ENCODE measurements at places on chromosomes 11 and 22.

DNA sequence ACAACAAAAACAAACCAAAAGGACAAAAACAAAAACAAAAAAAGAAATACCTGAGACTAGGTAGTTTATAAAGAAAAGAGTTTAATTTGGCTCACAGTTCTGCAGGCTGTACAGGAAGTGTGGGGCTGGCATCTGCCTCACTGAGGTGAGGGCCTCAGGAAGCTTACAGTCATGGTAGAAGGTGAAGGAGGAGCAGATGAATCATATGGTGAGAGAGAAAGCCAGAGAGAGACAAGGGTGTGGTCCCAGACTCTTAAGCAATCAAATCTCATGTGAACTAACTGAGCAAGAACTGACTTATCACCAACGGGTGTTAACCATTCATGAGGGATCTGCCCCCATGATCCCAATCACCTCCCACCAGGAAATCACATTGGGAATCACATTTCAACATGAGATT, 58.8 kb upstream of the ZBED5 start:
- no peak for DNase-seq

- no peak for DNase-seq
Observed at GRCh38 chr11:121611242-121611641, 158.5 kb upstream of the SORL1-AS1 start.

DNA sequence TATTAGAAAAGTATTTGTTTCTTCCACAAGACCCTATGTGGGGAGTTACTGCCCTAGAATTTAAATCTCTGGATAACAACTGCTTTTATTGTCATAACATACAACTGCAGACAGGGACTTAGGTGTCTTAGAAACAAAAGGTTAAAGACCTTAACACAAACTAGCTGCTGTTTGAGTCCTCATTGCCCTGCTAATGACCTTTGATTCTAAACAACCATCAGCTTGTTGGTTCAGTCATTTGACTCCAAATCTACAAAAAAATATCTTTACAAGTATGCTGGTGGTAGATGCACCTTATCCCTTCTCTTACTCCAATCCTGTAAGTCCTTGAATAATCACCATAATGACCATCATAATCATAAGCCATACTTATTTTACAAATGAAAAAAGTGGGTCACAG, 377.4 kb upstream of the PITPNB start:
- DNase-seq, result no peak

DNA sequence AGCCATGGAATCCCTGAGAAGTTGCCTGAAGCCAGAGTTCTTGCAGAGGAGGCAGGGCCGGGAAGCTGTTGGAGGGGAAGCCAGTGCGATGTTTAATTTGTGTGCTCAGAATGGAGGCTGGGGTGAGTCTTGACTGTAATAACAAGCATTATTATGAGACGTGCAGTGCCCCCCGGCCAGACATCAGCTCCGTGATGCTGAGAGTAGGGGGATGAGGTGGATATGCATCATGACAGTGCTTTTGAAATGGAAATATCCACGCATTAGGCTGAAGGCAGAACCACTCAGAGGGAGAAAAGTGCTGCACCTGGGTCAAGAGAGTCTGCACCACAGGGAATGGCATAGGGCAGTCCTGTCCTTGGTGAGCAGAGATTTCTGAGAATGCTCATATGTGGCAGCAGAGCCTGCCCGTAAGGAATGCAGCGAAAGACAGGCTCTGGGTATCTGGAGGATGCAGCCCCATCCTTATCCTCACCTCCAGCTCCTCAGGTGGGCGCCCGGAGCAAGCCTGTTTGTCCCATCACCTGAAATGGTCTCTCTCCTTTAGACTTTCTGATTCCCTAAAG, 37.6 kb upstream of the SEZ6L start:
- DNase-seq, result no peak

- DNase-seq, result no peak
Observed at GRCh38 chr22:39422101-39422500, 22.5 kb downstream of the TAB1 start.

- no peak for DNase-seq
Observed at GRCh38 chr11:70038034-70038834, 39.9 kb upstream of the ANO1 start.

DNA sequence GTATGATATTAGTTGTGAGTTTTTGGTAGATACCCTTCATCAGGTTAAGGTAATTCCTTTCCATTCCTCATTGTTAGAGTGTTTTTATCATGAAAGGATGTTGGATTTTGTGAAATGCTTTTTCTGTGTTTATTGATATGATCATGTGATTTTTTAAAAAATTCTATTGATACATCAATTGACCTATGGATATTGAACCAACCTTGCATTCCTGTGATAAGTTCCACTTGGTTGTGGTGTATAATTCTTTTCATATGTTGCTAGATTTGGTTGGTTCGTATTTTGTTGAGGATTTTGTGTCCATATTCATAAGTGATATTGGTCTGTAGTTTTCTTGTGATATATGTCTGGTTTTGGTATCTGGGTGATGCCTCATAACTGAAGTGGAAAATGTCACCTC, 6.7 kb downstream of the ANKRD13D start:
- DNase-seq, result peak; percentile 46

GRCh38 chr22:23178512-23179254, 1.6 kb upstream of the BCR start:
- DNase-seq, result peak; percentile 65

DNA sequence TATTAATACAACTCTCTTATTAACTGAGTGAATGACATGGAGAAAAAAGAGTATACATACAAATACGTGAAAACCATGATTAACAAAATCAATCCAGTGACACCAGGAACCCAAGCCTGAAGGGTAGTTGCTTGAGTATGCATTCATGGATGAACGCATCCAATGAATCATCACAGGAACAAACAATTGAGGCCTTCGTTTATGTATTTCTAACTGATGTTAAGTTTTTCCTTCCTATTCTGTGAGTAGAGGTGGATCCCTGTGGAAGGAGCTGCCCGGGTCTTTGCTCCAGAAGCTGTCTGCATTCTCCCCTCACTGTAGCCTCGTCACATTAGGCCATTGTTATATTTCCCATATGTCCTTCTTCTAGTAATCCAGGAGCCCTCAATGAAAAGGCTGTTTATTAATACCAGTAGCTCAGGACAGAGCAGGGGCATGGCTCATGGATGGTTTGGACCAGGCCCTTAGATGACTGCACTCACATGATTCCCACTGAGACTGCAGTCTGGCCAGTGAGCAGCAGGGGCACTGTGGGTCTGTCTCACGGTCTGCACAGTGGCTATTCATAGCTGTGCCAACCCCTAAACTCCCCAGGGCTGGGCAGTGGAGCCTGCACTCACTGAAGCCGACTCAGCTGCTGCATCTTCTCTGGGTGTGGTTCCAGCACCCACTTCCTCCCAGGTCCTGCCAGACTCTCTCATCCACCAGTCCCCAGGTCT, 128.1 kb upstream of the TOP3B start:
- peak; percentile 79 for DNase-seq

Measured in DMS53 (cell line).